ENCODE measurements at places on chromosomes 1 and 21.

DNA sequence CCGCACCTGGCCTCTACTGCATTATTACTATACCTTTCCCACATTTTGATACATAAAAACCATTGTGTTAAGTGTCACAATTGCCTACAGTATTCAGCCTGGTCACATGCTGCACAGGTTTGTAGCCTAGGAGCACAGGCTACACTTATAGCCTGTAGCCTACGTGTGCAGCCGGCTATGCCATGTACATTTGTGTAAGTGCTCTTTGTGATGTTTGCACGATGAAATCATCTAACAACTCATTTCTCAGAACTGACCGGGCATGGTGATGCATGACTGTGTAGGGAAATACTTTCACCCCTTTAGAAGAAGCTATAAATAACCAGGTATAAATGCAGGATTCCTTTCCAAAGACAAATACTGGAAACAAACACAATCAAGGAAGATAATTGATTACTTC is 12.1 kb downstream of the ERG start:
- DNase-seq = no peak

GRCh38 chr1:24151175-24151533 is 8.2 kb upstream of the IL22RA1 start:
- no peak for DNase-seq

DNA sequence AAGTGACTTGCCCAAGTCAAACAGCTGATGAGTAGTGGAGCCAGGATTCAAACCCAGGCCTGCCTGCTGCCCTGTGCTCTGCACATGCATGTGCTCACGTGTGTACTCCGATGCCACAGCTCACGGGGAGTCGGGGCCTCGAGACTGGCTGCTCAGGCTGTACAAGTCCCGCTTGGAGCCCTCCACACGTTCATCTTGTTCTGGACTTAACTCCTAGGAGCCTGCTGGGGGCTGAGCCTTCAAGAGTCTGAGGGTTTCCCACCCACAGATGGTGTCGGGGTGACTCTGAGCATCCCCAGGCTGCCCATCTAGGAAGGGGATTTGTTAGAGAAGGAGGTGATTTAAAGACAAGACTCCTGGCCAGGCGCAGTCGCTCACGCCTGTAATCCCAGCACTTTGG is 35.7 kb upstream of the KDM4A start:
- no peak for DNase-seq

- no peak for DNase-seq
These were observed 6.8 kb downstream of the NHLH1 start for GRCh38 chr1:160373696-160374095.

GRCh38 chr1:94055459-94056122 is 65.4 kb downstream of the ABCA4 start:
- no peak for DNase-seq

DNA sequence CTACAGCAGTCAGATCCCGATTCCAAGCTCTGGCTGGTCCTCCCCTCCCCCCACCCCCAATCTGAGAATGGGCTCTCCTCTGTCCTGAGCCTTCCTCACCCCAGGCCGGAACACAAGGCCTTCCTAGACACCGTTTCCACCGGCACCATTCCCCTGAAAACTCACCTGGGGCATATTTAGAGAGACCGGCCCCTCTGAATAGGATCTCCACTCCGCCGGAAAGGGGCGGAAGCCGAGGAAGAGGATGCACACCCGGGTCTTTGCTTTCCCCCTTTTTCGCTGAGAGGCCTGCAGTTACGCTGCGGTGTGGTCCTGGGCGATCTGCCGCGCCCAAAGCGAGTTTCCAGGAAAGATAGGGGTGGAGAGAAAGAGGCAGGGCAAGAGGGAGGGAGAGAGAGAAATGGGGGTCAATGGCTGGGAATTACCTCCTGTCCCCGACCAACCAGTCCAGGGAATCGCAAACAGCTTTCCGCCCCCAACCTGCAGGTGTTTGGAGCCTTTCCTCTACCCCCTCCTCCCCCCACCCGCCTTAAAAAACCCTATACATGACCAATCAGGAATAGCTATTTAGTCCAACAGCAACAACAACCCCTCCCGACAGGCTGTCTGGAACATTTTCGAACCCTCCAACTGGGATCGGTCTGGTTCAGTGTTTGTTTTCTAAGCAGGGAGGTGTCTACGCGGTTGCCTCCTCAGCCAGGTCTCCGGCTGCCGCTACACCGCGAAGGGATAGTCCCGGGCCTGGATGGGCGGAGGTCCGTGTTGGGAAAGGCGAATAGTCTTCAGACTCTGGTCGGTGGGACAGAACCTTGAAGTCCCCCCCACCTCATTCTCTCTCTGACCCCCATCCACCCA is 2.8 kb downstream of the TAL1 start:
- DNase-seq = no peak

DNA sequence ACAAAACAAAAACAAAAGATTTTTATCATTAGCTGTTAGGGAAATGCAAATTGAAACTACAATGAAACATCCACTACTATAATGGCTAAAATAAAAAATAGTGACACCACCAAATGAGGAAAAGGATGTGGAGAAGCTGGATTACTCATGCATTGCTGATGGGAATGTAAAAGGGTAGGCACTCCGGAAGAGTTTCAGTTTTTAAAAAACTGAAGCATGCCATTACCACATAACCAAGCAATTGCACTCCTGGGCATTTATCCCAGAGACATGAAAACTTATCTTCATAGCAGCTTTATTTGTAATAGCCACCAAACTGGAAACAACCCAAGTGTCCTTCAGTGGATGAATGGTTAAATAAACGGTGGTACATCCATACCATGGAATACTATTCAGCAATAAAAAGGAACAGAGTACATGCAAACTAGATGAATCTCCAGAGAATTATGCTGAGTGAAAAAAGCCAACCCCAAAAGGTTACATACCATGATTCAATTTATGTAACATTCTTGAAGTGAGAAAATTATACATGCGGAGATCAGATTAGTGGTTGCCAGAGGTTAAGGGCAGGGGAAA is 14.5 kb upstream of the CFAP298 start:
- no peak for DNase-seq

- no peak for DNase-seq
These were observed 101.1 kb downstream of the UBIAD1 start for GRCh38 chr1:11373895-11374747.

- DNase-seq = no peak
These were observed 599 bp downstream of the MRPL24 start for GRCh38 chr1:156740237-156740740.

DNA sequence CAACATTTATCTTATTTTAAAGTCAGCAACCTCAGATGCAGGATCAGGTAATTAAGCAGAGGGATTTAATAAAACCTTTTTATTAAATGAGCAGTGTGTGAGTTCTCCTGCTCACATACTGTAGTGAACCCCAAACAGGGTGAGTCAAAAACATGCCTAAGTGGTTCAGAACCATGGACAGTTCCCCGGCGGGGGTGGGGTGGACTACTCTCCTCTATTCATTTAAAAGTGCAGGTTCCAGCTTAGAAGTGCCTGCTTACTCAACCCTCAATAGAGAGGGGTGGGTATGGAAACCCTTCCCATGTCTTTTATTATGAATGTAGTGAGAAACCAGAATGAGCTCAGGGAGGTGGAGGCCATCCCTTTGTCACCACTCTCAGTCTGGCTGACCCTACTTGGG is 397.9 kb downstream of the HHAT start:
- no peak for DNase-seq

- DNase-seq = no peak
These were observed 55.1 kb downstream of the COL18A1 start for GRCh38 chr21:45460011-45460565.

DNA sequence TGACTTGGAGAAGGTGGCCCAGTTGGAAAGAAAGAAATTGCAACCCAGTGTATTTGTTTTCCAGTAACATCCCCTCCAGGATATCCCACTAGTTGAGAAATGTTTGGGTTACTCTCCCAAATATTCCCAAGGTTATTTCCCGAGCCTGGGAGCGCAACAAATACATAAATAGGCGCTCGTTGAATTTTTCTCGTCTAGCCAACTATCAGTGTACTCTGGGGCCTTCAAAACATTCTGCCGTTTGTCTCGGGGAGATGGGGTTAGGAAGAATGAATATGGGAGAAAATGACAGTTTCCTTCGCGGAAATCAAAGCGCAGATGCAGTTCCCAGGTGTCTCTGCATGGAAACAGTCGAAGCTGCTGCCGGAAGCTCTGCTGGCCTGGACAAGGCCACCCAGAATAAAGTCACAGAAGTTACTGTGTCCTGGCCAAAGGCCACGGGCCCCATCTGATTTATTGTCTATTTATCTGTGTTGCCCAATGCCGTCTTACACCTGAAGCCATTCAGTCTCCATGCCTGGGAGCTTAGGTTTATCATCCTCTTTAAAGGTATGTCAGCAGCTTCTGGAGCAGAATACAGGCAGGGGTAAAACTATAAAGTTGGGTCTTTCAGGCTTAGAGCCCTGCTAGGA is 1.0 kb downstream of the C1orf115 start:
- DNase-seq = no peak

- no peak for DNase-seq
These were observed 59.5 kb downstream of the MTR start for GRCh38 chr1:236854605-236854983.

- no peak for DNase-seq
These were observed 14.9 kb downstream of the COPA start for GRCh38 chr1:160328184-160328583.

- DNase-seq = no peak
These were observed 33.9 kb downstream of the UCHL5 start for GRCh38 chr1:193025218-193025617.

- DNase-seq = no peak
These were observed 29.0 kb downstream of the GREM2 start for GRCh38 chr1:240582953-240583352.

GRCh38 chr1:42155362-42155761 is 2.2 kb downstream of the GUCA2B start:
- DNase-seq = no peak

- no peak for DNase-seq
These were observed 11.3 kb downstream of the TXNIP start for GRCh38 chr1:145985129-145985501.

- DNase-seq = no peak
These were observed 68.3 kb upstream of the NR5A2 start for GRCh38 chr1:199959033-199959774.

GRCh38 chr21:45825219-45825618 is 156.4 kb upstream of the COL6A1 start:
- DNase-seq = no peak

DNA sequence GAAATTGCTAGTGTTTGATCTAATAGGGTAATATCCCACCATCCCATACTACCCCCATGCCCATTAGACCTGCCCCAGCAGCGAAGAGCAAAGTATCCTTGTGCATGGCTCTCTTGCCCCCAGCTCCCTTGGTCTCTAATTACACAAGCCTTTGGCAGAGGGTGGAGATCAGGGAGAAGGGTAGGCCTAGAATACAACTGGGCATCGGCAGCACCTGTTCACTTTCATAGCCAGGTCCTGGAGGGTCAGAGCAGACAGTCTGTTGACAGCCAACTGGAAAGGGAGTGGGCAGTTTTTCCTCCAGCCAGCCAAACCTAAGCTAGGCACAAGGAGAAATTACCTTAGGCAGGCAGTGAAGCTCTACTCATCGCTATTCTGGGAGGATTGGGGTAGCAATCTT is 2.7 kb upstream of the PIGC start:
- DNase-seq = no peak

DNA sequence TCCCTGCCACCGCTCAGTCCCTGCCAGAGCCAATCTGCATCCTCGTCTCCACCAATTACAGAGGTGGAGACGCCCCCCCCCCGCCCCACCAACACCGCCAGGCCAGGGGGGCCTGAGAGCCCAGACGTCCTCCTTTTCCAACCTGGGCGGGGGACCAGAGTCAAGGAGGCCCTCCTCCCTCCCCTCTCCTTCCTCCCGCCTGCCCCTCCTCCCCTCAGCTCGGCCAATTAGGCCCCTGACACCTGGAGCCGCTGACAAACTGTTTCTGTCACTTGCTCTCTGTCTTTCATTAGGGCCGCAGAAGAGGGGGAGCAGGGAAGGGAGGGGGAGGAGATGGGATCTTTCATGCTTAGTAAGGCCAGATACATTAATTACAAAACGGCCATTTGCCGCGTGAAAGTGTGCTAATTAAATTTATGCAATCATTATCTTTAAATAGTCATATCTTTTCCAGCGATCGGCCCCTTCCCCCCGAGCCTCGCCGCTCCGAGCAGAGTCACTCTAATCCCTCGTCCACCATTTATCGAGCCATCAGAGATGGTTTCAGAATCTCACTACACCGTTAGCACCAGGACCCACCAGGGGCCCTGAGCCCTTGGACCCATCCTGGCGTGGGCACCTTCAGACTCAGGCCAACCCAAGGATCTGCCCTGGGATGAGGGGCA is 94.7 kb downstream of the PAX7 start:
- DNase-seq = no peak

- no peak for DNase-seq
These were observed 126.4 kb downstream of the NEK7 start for GRCh38 chr1:198283222-198283621.

DNA sequence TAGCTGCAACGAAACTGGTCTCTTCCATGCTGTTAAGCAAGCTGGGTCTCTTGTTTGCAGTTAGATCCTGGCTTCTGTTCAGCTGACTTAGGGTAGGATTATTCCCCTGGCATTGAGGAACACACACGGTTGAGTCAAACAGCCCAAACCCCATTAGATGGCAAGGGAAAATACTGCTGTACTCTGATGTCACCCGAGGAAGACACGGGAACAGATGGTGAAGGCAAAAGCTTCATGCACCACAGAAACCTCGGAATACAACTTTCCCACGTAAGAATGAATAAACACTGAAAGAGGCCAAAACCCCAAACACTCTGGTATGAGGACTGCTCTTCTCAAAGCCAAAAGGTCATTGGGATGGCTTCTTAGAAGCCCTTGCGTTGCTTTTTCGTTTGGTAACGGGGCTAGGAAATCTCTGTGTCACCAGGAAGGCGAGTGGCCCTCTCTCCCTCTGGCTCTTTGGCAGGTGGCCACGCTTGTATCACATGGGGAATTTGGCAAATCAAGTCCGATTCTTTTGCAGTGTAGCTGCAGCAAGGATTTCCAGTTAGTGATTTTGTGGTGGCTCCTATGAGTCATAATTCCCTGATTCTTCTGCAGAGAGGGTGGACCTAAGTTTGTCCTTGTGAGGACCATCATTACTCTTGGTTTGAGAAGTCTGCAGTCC is 16.7 kb upstream of the LYST start:
- DNase-seq = no peak

Measured in stimulated activated CD8-positive, alpha-beta memory T cell treated with anti-CD3 and anti-CD28 coated beads, Interleukin-4, amount 100 ng/mL, for 1 hour (primary cell).